ENCODE measurements at places on chromosomes 11 and 22.

DNA sequence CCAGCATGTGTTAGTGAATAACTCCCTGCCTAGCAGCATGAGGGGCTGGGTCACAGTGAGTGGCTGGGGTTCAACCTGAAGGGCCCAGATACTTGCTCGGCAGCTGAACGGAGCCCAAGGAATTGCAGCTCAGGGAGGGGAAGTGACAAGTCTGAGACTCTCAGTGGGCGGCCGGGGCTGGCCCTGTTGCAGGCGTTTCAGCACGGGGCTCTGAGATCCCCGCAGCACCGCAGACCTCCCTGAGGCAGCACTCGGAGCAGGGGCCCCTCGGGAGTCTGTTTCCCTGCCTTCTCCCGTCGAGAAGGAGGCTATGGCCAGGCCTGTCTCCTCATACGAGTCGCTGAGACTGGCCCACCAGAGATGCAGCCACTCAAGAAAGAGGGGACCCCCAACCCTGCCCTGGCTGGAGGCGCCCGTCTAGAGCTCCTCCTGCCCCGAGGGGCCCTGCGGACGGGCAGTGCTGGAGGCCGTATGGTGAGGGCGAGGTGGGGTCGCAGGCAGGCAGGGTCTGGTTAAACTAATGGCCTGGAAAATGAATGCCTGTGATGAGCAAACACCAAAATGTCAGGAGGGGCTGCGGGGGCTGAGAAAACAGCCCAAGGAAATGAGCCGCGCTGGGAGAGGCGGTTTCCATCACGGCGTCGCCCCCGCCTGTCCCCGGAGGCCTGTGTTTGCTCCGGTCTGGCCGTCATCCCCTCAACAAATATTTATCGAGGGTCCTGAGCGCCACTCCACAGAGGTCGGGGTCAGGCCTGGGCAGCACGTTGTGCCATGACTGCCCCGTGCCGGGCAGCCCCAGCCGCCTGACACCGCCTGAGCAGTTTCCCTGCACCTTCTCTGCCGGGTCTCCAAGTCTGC lies 9.3 kb downstream of the TSSC4 start:
- DNase-seq, result no peak

DNA sequence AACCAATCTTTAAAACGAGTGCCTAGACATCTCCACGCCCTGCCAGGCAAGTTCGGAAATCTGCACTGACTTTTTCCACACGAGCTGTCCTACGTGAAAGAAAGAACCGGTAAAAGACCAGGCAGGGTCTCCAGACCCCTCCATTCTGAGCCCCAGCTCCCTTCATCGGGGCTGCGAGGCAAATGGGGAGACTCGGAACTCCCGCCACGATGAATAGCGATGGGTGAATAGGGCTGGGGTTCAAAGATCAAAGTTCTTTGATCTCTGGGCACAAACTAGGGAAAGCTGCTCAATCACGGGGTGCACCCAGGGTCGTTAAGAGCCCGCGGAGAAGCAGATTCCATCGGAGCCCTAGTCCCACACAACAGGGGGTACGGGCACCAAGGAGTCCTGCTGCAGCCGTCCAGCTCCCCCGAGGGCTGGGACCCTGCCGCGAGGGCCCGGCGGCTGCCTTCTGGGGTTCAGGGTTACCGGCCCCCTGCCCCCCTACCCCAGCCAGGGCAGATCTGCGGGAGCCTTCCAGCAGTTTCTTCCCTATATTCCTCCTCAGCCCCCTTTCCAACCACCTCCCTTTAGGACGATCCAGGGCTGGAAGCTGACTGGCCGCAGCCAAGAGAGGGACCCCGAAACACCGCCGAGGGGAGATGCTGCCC lies 1.1 kb downstream of the LRP4 start:
- DNase-seq, result no peak

GRCh38 chr11:105092256-105093239 lies 47.0 kb downstream of the CARD18 start:
- no peak for DNase-seq

DNA sequence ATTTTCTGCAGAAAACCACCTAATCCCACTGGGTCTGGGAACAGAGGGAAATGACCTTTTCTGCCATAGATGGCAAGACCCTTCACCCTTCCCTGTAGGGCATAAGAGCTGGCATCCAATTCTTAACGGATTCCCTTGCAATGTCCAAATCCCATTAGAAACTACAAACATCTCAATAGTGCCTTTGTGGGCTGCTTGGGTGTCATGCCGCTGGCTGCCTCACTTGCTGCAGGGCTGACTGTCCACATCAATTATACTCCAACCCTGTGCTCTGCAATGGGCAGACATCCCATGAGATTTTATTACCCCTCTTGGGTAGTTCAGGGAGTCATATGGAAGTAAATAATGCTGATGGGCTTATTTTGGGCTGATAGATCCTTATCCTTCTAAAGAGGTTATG lies 7.3 kb downstream of the GRAP2 start:
- DNase-seq, result no peak

DNA sequence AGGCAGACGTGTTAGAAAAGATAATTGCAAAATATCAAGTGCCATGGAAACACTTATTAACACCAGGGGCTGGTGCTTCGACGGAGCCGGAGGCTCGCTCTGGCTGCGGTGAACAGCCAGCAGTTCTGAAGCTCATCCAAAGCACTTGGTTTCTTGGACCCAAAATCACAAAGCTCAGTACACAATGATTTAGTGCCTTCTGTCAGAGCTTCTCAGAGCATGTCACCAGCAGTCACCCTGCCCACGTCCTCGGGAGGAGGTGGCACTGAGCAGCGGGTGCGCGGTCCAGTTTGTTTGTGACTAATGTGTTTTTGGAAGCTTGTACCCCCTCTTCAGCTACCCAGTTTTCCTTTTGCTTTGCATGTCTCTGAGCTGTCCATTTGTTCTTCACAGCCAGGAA lies 58.7 kb upstream of the KIRREL3 start:
- no peak for DNase-seq

GRCh38 chr22:44211946-44212930 lies 31.5 kb downstream of the PARVG start:
- no peak for DNase-seq

- no peak for DNase-seq
These were observed 1.1 kb downstream of the EED start for GRCh38 chr11:86245369-86246292.

DNA sequence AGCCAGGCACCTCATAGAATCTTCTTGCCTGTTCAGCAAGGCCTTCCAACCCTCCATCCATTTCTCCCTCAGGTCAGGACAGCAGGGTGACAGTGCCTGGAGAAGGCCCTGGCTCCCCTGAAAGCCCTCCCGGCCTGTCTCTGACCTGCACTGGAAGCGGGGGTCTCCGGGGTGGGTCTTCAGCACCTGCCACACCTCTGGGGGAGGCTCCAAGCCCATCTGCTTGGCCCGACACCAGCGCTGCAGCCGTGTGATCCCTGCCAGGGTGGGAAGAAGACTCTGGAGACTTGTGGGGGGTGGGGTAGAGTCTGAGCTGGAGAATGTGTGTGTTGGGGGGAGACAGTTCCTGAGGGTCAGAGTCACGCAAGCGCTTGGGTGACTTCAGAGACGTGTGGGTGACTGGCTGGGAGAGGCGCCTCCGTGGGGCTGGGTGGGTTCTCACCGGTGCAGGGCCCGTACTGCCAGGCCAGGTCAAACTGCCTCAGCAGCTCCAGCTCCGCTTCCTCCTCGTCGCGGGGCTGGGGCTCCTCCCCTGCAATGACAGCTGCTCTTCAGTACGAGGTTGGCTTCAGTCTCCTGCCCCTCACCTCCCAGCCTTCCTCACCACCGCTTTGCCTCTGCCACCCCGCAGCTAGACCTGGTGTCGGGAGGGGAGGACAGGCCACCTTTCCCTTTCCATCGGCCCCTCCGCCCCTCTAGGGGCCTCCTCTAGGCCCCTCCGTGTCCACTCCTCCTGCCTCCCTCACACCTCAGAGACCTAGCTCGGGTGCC lies 615 bp downstream of the POLD4 start:
- no peak for DNase-seq
